ENCODE measurements at places on chromosomes 11 and 22.

GRCh38 chr11:93169950-93170561 lies 27.7 kb downstream of the SLC36A4 start:
- DNase-seq: no peak

- DNase-seq: no peak
Observed at GRCh38 chr11:117511931-117512539, 184.4 kb downstream of the CEP164 start.

DNA sequence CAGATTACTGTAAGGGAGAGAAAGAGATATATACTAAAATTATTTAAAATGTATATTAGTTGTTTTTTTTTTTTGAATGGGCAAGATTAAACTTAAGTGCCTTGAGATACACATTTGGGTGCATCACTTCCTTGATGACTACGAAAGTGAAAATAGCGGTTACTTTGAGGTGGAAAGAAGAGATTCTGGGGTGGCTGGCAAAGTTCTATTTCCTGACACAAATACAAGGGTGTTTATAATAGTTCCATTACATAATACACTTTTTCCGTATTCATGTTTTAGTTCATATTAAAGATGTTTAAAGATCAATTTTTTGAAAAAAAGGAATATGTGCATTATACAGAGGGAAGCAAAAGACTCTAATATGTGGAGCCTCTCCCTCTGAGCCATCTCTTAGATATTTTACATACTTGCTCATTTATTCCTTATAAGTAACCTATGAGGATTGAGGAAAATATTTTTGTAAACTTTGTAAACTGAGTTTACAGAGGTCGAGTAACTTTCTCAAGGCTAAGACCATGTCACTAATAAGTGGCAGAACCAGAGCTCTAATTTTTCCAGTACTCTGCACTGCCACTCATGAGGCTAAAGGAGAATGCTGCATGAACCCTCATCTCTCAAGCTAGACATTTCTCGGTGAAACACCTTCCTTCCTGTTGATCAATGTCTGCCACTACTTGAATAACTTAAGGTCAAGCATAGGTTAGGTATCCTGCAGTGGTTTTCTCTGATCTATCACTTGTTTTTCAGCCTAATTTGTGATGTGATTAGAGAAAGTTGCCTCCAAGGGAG lies 58.6 kb downstream of the DDIAS start:
- DNase-seq: peak; percentile 16

DNA sequence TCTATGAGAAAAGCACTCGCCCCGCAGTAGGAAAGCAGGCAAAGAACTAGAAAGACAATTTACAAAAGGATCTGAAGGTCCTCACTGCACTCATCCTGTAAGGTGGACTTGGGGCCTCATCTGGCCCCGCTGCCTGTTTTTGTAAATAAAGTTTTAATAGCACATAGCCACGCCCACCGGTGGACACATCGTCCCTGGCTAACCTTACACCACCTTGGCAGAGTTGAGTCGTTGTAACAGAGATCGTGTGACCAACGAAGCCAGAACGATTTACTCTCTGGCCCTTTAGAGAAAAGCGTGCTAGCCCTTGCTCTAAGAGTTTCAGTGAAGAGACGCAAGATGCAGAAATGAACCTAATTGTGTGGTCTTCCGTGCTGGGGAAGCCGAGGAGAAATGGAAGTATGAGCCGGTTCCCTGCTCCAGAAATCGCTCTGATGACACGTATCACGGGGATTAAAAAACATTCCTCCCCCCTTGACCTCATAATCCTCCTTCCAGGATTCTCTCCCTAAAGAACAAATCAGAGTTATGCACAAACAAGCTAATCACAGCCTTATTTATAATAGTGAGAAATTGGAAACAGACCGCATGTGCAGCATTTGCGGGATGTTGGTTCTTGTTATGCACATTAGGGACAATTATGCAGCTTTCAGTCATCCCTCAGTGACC lies 80.1 kb downstream of the CDKN1C start:
- no peak for DNase-seq

DNA sequence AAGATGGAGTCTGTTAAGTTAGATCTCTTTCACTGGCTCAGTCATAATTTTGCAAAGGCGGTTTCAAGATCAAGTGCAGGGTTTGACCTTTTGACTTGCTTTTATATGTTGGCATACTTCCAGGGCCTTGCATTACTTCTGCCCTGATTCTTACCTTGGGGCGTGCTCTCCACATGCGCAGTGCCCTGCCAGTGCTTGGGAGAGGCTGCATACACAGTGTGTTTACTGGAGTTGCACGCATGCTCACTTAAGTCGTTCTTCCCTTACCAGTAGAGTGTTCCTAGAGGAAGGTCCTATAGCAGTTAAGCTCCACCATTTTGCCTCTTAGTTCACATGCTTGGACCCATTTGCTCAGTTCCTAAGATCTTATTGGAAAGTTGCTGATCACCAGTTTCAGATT lies 21.0 kb upstream of the TMEM123 start:
- no peak for DNase-seq

GRCh38 chr11:57422669-57423068 lies 4.3 kb downstream of the SLC43A3 start:
- no peak for DNase-seq

DNA sequence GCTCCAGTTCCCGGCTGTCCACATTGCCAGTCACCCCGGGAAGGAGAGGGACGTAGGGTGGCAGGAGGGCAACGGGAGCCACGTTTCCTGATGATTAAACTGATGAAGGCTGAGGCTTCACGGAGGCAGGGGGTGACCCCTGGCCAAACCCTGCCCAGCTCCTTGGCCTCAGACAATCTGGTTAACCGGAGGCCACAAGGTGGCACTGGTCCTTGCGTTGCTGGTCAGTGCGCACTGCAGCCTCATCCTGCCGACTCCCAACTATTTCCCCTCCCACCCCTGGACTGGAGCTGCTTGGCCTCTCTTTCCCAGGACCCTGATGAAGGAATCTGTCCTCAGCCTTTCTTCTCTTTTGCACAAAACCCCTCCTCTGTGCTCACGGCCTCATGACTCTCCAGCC lies 75.3 kb downstream of the PDE2A start:
- no peak for DNase-seq

- DNase-seq: no peak
Observed at GRCh38 chr11:75025561-75025960, 36.8 kb downstream of the NEU3 start.

- DNase-seq: no peak
Observed at GRCh38 chr11:134071306-134071705, 2.4 kb downstream of the JAM3 start.

DNA sequence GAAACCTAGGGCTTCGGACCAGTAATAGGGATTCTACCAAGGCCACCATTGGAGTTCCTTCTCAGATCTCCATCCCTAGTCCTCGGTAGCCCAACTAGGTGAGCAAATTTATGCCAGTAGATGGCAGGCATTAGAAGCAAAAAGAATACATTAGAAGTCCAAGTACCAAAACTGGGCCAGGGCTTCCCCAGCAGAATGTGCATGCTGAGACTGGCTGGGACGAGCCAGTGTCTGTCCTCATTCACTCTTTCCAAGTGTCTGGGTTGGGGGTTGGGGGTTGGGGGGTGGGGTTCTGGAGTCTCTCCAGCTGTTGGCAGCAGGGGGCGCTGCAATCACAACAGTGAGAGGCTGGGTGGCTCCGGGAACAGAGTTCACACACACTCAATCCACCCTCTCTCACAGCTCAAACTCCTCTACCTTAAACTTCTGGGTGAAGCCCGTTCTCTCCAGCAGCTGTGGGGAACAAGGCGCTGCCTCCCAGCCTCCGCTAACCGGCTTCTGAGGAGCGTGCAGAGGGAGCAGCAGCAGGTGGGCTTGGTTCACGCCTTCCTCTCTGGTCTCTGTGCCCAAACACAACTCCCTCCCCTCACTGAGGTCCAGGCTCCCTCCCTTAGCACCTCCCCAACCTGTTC lies 57.5 kb downstream of the BTG4 start:
- DNase-seq: no peak

GRCh38 chr11:75011872-75012271 lies 23.1 kb downstream of the NEU3 start:
- no peak for DNase-seq

DNA sequence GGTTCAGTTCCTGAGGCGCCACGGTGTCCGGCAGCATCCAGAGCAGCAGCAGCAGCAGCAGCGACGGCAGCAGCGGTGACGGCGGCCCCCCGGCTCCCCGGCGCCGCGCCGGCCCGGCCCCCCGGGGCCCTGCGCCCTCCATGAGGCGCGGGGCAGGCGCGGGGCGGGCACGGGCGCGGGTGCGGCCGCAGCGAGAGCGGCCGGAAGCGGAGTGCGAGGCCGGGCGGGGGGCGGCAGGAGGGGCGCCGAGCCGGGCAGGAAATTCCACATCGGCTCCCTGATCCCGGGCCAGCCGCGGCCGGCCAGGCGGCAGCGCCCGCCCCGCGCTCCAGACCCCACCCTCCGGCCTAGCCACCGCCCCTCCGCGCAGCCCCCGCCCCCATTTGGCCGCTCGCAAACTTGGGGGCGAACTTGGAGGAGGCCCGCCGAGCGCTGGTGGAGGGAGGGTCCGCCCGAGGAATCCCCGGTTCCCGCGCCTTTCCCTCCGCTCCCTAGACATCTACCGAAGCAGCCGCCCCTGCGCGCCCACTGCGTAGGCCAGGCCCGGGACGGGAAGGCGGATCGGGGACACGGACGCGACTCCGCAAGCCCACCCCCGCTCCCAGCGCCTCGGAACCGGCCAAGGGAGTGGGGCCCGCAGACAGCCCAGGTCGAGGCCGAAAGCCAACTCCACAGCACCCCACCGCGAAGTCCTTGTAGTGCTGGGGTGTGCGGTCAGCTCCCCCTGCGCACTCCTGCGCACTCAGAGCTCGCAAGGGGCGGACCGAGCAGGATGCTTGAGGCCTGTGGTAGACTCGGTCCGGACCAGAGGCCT lies at the start of gene SCARF2:
TSS of gene SCARF2 (minus strand) at position 213 of the 814 bp plus-strand sequence. CDS start at position 142, 71 bp downstream.
- no peak for DNase-seq

GRCh38 chr11:102581066-102581465 lies 44.1 kb downstream of the MMP20 start:
- no peak for DNase-seq

GRCh38 chr11:2434506-2435255 lies 9.6 kb downstream of the TRPM5 start:
- DNase-seq: no peak

DNA sequence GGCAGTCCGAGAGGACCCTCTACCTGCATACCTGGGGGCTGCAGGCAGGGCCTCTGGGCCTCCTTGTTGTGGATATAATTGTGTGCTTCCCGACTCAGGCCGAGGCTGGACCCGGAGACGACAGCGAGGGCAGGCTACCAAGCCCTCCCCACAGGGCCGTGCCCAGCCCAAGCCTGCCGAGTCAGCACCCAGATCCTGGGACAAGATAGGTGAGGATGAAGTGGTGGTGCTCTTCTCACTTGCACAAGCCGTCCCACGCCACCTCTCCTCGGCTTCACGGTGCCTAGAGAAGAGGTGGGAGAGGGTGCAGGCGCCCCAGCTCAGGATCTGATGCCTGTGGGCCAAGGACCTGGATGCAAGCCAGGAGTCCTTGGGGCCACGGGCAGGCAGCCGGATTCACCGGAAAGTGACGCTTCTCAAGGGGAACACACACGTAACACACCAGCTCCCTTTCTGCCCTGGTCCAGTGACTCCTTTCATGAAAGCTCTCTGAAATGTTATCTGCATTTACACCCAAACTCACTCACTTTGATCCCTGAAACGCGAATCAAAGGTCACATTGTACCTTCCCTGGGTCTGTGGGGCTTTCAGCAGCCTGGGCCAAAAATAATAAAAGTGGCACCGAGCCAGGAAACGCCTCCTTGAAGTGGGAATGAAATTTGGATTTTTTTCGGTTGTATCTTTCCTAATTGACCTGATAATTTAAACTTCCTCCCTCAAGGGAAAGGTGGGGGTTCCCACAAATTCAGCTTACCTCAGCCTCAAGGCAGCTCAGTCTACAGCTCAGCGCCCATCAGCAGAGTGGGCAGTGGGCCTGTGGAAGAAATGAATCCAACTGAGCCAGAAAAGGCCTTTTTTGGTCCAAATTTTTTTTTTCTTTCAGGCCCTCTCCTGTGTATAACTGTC lies 1.1 kb upstream of the GNB1L start:
- DNase-seq: peak; percentile 26

- DNase-seq: no peak
Observed at GRCh38 chr11:122232985-122233384, 117.0 kb upstream of the BLID start.

DNA sequence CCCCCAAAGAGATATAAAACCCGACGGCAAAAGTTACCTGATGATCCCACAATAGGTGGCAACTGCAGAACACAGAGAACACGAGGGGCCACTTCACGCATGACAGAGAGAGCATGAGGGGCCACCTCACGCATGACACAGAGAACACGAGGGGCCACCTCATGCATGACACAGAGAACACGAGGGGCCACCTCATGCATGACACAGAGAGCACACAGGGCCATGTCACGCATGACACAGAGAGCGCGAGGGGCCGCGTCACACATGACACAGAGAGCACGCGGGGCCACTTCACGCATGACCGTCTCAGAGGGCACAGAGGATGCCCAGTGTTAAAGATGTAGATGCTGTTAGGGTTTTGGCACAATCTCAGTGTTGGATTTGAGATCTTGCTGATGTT lies 1359.5 kb downstream of the TBC1D22A start:
- no peak for DNase-seq

GRCh38 chr11:104705490-104706190 lies 192.6 kb downstream of the CASP12 start:
- DNase-seq: peak; percentile 21

GRCh38 chr22:29773233-29773632 lies 6.1 kb downstream of the UQCR10 start:
- DNase-seq: no peak

GRCh38 chr22:42375982-42376381 lies 56.2 kb downstream of the NFAM1 start:
- no peak for DNase-seq

GRCh38 chr11:115501893-115502589 lies 2.2 kb downstream of the CADM1 start:
- DNase-seq: no peak

DNA sequence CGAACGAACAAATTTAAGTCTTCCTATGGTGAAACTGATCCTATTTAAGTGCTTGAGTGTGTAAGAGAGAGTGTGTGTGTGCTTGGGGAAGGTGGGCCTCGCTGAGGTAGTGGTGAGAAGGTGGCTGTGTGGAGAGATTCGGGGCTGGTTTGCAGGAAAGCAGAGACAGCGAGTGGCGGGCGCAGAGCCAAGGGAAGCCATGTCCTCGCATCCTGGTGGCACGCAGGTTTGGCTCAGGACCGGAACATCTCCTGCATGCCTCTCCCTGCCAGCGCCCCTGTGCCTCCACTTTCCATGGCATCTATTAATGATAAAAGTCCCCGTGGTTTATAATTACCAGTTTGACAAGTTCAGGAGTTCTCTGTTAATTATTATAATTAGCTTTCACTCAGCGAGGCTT lies 383.1 kb upstream of the CADM1 start:
- DNase-seq: no peak

- no peak for DNase-seq
Observed at GRCh38 chr22:47842119-47842518, 1079.7 kb downstream of the TBC1D22A start.

GRCh38 chr11:72975778-72976521 lies 161.7 kb downstream of the ATG16L2 start:
- DNase-seq: no peak

GRCh38 chr11:36874291-36874690 lies 276.3 kb upstream of the RAG2 start:
- DNase-seq: no peak

- no peak for DNase-seq
Observed at GRCh38 chr11:79179087-79179486, 261.7 kb downstream of the TENM4 start.

All from stimulated activated CD8-positive, alpha-beta memory T cell treated with anti-CD3 and anti-CD28 coated beads, Interleukin-4, amount 100 ng/mL, for 1 hour (primary cell).